HS-5 (cell line): ENCODE measurements at places on chromosomes 6 and 20.

DNA sequence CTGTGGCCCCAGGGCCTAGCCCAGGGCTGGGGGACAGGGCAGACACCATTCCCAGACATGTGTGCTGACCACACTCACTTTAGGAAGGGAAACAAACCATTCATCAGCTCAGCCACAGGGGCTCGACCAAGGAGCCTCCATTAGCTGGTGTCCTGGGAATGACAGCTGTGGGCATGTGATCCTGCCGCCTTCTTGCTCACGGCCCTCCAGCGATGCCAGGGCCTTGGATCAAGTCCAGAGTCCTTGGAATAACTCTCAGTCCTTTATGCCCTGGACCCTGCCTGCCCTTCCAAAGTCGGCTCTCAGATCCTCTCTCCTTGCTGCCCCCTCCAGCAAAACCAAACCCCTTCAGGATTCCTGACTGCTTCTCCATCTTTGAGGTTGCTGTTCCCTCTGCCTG lies 165.0 kb upstream of the RNF24 start:
- no peak for DNase-seq

- DNase-seq = no peak
These were observed 172.3 kb upstream of the HDDC2 start for GRCh38 chr6:125474061-125474460.

DNA sequence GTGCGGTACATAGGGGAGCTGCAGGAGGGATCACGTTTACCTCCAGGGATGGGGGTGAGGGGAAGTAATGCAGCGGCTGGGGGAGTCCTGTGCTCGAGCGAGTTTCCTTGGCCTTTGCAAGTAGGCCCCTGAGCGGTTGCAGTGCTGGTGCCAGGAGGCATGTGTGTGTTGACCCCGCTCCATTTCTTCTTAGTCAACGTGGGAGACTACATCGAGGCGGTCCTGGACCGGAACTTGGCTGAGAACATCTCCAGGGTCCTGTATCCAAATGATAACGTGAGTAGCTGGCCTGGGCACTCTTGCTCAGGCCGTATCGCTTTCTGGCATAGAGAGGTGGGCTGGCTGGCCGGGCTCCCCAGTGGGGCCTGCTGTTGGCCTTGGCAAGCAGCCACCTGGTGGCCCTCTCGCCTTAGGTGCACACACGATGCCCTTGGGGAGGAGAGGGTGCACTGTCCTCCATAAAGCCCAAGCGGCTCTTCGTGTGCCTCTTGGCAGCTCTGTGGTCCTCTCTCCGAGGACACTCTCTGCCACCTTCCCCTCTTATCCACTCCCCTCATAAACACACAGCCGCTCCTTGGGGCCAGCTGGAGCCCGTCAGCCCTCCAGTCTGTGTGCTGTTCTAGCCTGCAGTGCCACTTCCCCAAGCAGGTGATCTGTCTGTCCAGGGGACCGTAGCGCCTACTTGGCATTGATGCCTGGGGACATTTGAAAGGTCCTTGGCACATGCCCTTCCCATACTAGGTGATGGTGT lies 29.3 kb downstream of the PYGB start:
- no peak for DNase-seq

DNA sequence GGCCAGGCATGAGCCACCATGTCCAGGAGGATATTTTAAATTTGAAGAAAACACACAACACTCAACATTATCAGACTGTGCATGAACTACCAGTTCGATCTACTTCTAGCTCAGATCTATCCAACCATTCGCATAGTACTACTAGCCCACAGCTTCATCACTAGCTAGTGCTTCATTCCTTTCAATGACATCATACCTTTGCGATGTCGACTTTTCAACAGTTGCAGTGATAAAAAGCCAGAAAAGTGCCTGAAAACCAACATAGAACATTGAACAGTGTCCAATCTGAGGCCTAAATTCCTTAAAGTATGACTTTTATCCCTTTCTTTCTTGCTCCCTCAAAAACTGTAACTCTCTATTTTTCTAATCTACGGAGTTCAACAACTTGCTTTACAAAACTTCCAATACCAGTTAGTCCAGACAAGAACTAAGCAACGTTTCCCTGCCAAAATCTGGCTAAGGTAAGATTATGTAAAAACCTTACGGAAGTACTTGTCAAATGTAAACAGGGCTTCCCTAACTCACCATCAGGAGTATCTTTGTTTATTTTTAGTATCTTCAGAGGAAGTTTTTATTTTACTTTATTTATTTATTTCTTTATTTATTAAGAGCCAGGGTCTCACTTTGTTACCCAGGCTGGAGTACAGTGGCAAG lies 434.0 kb upstream of the JARID2 start:
- peak; percentile 20 for DNase-seq

- no peak for DNase-seq
These were observed 40.1 kb upstream of the DYNLRB1 start for GRCh38 chr20:34475979-34476736.

GRCh38 chr6:56949265-56949664 lies 5.6 kb upstream of the BEND6 start:
- no peak for DNase-seq

GRCh38 chr6:136811272-136811671 lies 11.1 kb upstream of the PEX7 start:
- no peak for DNase-seq

- no peak for DNase-seq
These were observed 9.9 kb downstream of the ADIG start for GRCh38 chr20:38590676-38591473.

- no peak for DNase-seq
These were observed 13.8 kb downstream of the DDRGK1 start for GRCh38 chr20:3190681-3191111.

DNA sequence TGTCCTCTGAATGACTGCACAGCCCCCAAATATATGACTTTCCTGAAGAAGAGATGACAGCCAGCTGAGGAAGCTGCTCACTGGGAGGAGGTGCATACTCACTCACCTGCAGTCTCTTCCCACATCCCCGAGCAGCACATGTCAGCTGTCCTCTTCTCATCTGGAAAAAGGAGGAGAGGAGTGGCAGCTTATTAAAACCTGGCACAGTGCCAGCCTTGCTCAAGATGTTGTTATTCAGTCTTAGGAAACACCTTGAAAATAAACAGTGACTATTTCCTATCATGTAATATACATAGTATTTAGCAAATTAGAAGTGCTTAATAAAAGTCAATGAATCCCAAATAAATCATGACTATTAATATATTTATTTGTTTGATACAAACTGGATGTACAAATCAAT lies 232.9 kb downstream of the EPM2A start:
- DNase-seq = no peak

DNA sequence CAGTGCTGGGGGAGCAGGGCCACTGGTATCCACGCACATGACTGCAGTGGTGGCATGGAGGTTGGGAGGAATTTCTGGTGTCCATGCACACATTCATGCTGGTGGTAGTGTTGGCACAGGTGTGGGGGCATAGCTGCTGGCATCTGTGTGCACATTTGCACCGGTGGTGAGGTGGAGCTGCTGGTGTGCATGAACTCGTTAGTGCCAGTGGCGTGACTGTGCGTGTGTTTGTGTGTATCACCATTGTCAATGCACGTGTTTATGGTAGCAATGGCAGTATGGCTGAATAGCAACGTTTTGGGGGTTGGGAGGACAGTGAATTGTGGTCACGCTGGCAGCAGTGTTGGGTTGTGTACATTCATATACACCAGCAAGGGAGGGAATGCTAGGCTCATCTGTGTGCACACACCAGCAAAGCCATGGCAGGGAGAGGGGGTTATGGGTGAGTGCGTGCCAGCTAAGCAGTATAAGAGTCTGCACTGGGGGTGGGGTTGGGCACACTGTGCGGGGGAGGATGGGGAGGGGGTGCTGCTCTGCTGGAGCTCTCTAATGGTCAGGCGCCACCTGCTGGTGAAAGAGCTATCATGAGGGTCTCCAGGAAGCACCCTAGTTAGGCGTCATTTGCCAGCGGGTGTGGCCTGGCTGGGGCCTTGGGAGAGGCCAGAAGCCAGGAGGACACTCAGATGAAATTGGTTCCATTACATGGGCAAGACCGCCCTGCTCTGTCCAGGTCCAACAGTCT lies 626.1 kb upstream of the ID4 start:
- no peak for DNase-seq

DNA sequence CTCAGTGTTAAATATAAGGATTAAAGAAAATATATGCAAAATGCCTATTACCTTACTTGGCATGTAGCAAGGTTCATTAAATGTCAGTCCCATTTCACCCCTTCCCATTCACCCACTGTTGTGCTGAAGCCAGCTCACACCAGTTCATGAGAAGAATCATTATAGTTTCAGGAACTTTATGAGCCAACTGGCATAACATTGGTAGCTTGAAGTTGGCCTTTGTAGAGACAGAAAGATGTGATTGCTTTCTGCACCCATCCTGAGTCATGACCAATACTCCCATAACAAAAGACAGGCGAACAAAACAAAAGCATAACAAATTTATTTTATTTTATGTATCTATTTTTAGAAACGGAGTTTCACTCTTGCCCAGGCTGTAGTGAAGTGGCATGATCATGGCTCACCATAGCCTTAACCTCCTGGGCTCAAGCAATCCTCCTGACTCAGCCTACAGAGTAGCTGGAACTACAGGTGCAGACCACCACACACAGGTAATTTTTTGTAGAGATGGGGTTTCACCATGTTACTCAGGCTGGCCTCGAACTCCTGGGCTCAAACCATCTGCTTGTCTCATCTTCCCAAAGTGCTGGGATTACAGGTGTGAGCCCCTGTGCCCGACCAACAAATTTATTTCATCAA lies 17.6 kb upstream of the IER3 start:
- DNase-seq = no peak

- DNase-seq = peak; percentile 86
These were observed 3.3 kb upstream of the PRDM1 start for GRCh38 chr6:106082735-106083398.

GRCh38 chr6:169248521-169248971 lies 5.1 kb downstream of the THBS2 start:
- no peak for DNase-seq

- DNase-seq = no peak
These were observed 30.9 kb downstream of the MYH7B start for GRCh38 chr20:34986311-34987287.

GRCh38 chr20:45419188-45420091 lies 3.5 kb downstream of the PIGT start:
- peak; percentile 100 for DNase-seq

DNA sequence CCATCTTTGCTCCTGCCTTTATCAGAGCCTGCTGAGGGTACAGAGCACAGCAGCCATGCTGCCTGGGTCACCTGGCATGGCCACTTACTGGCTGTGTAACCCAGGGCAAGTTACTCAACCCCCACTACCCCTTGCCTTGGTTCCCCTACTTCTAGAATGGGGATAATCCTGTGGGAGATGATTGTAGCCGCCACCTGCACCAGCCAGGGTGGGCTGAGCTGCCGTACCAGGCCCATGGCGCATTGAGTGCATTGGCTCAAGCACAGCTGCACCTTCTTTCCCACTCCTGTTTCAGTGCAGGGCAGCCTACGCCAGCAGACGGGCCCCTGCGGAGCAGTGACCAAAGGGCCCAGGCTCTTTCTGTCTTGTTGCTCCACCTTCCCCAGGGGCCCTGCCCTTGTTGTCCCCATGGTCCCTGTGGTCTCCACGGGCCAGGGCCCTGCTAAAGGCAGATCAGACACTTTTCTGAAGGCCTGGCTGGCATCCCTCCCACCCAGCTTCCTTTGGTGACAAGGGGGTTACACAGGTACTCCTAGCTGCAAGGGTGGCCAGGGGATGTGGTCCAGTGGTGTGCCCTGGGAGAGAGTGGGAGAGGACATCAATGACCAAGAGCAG lies 159.4 kb upstream of the MLN start:
- DNase-seq = no peak

DNA sequence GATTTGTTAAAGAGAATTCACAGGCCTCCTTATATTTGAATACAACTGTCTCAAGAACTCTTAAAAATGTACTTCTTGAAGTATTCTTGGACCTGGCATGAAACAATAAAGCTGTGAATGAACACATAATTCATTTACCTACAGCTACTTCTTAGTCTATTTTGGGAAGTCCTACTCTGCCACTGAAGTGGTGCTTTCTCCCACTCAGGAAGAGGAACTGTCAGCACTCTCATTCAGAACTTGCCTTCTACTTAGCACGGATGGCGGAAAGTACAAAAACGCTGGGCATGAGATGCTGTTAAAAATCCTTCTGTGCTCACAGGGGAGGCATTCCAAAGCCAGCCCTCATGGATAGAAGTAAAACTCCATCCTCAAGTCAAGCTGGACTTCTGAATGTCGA lies 144.8 kb upstream of the LAMP5 start:
- DNase-seq = no peak

DNA sequence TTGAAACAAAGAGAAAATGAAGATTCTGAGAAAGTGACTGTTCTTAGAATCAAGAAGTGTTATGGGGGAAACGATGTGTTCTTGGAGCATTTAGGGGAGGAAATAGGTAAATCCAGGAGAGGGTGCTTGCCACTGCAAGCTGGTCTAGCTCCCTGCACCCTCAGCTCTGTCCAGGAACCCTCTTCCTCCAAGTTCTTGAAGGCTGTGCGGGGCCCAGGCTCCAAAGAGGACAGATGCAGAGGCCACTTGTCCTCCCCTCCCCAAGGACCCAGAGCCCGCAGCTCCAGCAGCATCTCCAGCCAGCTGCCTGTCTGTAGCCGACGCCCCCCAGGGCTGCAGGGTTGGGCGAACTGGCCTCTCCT lies 87.9 kb downstream of the CDC5L start:
- DNase-seq = no peak

- no peak for DNase-seq
These were observed 16.8 kb upstream of the RBM38 start for GRCh38 chr20:57374343-57374930.

GRCh38 chr6:39925191-39925930 lies 8.9 kb downstream of the MOCS1 start:
- DNase-seq = no peak

DNA sequence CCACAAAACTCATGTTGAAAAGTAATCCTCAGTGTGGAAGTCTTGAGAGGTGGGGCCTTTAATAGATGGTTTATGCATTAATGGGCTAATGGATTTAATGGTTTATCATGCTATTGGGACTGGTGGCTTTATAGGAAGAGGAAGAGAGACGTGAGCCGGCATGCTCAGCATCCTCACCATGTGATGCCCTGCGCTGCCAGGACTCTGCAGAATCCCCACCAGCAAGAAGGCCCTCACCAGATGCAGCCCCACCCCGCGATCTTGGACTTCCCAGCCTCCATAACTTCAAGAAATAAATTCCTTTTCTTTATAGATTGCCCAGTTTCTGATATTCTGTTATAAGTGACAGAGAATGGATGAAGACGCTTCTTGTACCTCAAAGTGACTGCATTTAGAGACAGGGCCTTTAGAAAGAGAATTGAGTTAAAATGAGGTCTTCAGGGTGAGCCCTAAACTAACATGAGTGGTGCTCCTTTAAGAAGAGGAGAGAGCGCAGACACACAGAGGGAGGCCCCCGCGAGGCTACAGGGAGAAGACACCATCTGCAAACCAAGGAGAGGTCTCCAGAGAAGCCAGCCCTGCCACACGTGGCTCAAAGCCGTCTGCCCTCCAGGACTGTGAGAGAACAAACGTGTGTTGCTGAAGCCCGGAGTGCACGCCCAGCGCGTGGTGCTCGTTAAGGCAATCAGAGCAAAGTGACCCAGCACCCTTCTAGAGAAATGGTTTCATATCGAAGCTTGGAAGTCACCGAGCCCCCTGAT lies 56.9 kb downstream of the IRF4 start:
- DNase-seq = no peak

- no peak for DNase-seq
These were observed 843 bp downstream of the FBXO9 start for GRCh38 chr6:53066077-53066417.

GRCh38 chr20:19003366-19004336 lies 190.1 kb downstream of the SCP2D1 start:
- DNase-seq = peak; percentile 6

GRCh38 chr6:143555071-143555492 lies 43.6 kb upstream of the FUCA2 start:
- no peak for DNase-seq

- peak; percentile 82 for DNase-seq
These were observed 104.7 kb upstream of the TMEM170B start for GRCh38 chr6:11432713-11433450.
